ENCODE measurements at places on chromosomes 3 and 15.

GRCh38 chr15:56734013-56734635, 815 bp upstream of the ZNF280D start:
- DNase-seq = no peak

- DNase-seq = no peak
Measured at GRCh38 chr3:120170223-120170622, 76.0 kb upstream of the GSK3B start.

DNA sequence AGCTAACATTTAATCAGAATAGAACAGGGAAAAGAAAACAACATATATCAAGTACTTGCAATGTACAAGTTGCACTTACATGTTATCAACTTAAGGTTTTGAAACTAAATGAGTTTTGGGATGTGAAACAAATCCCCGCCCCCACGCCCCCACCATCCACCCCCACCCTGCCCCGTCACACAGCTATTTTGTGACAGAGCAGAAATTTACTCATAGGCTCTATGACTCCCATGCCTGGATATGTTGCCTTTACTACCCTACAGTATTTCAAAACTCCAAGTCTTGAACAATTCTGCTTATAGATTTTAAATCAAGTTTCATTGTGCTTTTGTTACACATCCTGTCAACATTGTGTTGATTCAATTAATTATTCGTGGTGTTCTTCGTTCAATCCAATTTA, 18.1 kb upstream of the IL1RAP start:
- DNase-seq = no peak

DNA sequence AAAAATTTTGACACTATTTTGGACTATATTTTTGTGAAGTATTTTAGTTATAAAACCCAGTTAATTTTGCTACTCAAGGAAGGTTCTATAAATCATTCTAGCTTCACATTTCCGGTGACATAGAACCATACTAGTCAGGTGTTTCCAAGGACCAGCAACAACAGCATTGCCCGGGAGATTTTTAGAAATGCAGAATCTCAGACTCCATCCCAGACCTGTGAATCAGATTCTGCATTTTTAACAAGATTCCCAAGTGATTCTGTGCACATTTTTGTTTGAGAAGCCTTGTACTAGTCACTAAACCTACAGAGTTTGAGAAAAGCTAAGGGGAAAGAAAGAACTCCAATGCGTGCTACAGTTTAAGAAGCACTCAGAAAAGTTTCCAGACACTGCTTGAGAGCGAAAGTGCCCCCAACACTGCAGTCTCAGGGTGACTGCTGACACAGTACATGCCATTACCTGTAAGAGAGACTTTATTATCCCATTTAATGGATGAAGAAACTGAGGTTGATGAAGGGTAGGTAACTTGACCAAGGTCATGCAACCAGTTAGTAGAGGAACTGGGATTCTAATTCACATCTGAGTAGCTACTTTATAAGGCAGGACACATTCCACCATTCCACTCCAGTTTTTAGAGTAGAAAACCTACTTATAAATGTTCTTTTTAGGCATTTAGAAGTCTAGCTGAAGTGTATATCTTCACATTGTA, 49.7 kb upstream of the USP3 start:
- no peak for DNase-seq

DNA sequence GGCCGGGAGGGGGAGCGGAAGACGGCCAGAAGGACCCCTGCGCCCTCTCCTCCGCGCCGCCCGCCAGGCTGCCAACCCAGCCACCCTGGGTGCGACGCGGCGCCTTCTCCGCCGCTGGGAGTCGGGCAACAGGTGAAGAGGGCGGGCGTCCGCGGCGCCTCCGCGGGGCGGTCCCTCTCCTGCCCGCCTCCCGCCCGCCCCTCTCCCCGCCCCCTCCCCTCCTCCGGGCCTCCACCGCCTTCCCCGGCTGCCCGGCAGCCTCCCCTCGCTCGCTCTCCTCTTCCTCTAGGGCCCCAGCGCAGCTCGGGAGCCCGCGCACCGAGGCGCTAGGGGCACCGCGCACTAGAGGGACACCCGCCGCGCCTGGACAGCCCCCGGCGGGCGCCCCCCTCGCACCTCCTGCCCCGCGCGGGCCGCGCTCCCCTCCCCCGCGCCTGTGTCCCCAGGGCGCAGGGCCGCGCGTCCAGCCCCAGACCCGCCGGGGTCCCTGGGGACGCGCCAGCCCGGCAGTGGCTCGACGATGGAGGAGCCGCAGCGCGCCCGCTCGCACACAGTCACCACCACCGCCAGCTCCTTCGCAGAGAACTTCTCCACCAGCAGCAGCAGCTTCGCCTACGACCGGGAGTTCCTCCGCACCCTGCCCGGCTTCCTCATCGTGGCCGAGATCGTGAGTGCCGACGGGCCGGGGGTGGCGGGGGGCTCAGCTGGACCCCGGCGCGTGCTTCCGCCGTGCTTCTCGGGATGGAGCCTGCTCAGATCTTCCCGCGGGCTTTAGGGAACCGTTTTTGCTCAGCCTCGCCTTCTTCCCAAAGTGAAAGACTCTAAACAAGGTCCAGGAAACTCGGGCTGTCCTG, at the start of gene CMTM8:
Gene CMTM8, plus strand, starts transcription at position 228 of the 854 bp plus-strand sequence. Its CDS starts 293 bp downstream, at position 521.
- DNase-seq = peak; percentile 71
